ENCODE measurements at places on chromosomes 1 and 21. TPM values are rescaled to one million over a fixed set of nuclear protein-coding genes. Genes with fewer than 3 reads are reported as not detected.

- DNase-seq: no peak
These were observed 29.2 kb downstream of the DNASE2B start for GRCh38 chr1:84427250-84428188.

DNA sequence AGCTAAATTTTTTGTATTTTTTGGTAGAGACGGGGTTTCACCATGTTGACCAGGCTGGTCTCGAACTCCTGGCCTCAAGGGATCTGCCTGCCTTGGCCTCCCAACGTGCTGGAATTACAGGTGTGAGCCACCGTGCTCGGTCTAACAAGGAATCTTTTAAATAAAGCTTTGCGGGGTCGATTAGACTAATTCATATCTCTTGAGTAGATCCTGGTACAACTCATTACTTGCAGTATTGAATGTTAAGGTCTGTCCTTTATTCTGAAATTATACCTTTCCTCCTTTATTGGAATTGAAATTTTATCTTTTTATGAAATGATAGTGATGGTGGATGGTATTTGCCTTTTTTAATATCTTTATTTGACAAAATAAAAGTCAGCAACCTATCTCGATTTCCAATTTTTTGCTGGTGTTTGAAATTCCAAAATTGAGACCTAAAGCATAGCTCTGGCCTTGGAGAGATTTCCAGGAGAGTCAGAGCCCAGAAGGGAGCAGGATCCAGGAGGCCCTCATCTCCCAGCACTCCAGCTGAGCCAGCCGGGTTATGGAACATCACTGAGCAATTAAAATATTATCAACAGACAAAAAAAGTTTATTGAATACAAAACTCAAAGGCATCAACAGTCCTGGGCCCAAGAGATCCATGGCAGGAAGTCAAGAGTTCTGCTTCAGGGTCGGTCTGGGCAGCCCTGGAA lies 4.7 kb downstream of the S100A2 start:
- DNase-seq: no peak

- DNase-seq: no peak
These were observed at the start of gene SEMA4A for GRCh38 chr1:156153362-156153761. TSS of gene SEMA4A (plus strand) at chr1:156153585. CDS start at chr1:156154579, 994 bp downstream.

DNA sequence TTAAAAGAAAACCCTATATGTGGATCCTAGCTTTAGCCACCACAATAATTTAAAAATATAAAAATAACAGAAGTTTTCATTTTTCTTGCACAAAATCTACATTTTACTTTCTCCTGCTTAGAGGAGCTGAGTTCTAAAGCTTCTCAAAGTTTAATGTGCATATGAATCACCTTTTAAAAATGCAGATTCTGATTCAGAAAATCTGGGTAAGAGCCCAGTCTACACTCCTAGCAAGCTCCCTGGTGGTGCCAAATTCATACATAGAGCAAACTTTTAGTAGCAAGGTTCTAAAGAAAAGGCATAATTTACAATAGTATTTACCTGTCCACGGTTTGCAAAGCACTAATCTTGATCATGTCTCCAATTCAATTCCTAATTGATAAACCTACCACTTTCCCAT lies 19.3 kb downstream of the RSBN1 start:
- no peak for DNase-seq

- DNase-seq: no peak
These were observed at the start of gene HSPB7 for GRCh38 chr1:16017461-16018303. TSS of gene HSPB7 (minus strand) at chr1:16018043. CDS start at chr1:16017963, 80 bp downstream.

- no peak for DNase-seq
These were observed at the start of gene CD164L2 for GRCh38 chr1:27383039-27383605. TSS of gene CD164L2 (minus strand) at chr1:27383333. CDS start at chr1:27383239, 94 bp downstream.

DNA sequence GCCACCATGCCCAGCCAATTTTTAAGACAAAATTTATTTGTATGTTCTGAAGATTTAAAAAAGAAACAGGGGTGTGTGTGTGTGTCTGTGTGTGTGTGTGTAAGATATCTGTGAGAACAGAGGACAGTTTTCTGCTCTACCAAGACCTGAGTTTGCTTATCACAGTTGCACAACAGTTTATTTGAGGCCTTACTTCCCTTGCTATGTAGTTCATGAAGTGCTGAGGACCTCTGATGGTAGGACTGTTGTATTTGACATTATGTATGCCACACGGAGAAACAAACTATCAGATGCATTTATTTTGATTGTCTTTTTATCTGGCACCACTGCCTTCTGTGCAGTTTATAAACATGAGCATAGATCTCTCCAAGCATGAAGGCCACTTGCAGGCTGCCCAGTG lies 355.2 kb downstream of the PBX1 start:
- no peak for DNase-seq

LCE1F gene
- total RNA-seq: not detected

CYP4A11 gene
- not detected for total RNA-seq

FCN3 gene
- total RNA-seq: not detected

Data from frontal cortex (tissue), 4 donors.